Mesothelial cell of epicardium (in vitro differentiated cells): ENCODE measurements at places on chromosomes 2 and 18. TPM values are rescaled to one million over a fixed set of nuclear protein-coding genes. Genes with fewer than 3 reads are reported as not detected.

GRCh38 chr2:147829106-147829505 is 15.7 kb upstream of the ACVR2A start:
- H3K27me3 ChIP-seq, result no peaks in the 10 kb centered on the region
- no peaks in the 10 kb centered on the region for H3K4me1 ChIP-seq
- H3K4me3 ChIP-seq, result no peak overlapping the region

DNA sequence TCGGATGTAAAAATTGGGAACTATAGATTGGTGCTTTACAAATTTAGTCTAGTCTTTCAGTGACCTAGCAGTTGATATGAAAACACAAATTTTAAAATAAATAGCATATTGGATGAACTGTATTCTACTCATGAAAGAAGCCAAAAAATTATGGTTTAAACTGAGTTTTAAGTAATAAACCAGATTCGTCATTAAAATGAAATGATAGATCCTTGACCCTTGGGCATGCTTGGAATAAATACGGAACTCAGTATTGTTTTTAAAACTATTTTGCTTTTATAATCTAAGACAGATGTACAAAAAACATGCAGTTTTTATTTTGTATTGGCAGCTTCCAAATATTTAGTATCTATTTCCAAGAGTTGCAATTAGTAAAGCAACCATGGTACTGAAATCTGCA is 34.6 kb upstream of the TBR1 start:
- no peak overlapping the region for H3K4me3 ChIP-seq
- H3K4me1 ChIP-seq, result no peaks in the 10 kb centered on the region
- no peaks in the 10 kb centered on the region for H3K27me3 ChIP-seq
- H3K27ac ChIP-seq, result no peak overlapping the region
- peaks cover 7% of the 10 kb centered on the region for H3K36me3 ChIP-seq

- H3K36me3 ChIP-seq, result peaks cover 7% of the 10 kb centered on the region
- H3K4me3 ChIP-seq, result no peak overlapping the region
- no peaks in the 10 kb centered on the region for H3K27me3 ChIP-seq
- no peaks in the 10 kb centered on the region for H3K4me1 ChIP-seq
Measured at GRCh38 chr2:188076149-188077056, 215.3 kb upstream of the GULP1 start.

The TUBA4B gene
- total RNA-seq, result not detected in 3 replicates

The FBXO36 gene
- total RNA-seq, result 5.1 to 6.2 TPM (median 5.5 TPM) in 3 replicates

The SRD5A2 gene
- total RNA-seq, result not detected in 3 replicates

The RSAD2 gene
- total RNA-seq, result 3.7 to 4.4 TPM (median 4.3 TPM) in 3 replicates
